NCI-H524 (cell line): ENCODE measurements at places on chromosomes 5 and 9.

DNA sequence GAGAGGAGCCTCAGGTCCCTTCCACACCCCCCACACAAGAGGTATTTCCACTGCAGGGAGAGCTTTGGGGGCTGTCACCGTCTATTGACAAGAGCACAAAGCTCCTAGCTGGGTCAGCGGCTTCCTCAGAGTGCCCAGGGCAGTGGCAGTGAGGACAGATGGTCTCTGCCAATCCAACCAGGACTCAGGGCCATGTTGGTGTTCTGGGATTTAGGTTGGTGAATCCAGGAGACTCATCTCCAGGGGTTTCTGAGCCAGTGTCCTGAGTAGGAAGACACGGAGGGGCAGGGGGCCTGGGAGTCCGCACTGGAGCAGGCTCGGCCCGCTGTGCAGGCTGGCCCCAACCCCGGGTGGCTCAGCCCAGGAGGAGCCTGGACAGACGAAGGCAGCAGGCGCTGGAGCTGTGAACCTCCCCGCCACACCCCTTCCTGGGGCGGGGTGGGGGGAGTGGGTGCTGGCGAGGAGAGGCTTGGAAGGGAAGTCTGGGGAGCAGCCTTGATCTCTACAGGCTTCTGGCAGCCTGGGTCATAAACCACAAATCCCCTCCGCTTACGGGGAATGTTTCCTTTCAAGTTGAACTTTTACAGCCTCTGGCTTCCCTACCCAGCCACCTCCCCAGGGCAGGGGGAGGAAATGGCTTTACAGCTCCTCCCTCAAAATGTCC lies 19.6 kb downstream of the CRB2 start:
- DNase-seq, result no peak

DNA sequence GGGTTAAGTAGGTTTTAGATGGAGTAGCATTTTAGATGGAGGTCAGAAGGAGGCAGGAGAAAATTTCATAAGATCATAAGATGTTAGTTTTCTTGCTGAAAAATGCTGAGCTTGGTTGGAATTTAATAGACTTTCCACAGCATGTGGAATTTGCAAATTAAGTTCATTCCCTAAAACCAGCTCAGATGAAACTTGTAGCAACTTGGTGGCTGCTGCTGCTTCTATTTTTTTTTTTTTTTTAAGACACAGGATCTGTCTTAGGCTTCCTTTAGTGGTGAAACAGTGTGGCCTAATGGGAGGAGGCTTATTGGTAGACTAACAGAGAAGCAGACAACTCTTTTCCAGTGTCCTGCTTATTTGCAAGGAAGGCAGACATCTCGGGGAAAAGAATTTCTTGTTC lies 154.5 kb downstream of the AOPEP start:
- no peak for DNase-seq

- DNase-seq, result no peak
Measured at GRCh38 chr9:135976531-135976930, 15.4 kb upstream of the UBAC1 start.

- DNase-seq, result no peak
Measured at GRCh38 chr5:129903466-129904101, 681 bp upstream of the CHSY3 start.

DNA sequence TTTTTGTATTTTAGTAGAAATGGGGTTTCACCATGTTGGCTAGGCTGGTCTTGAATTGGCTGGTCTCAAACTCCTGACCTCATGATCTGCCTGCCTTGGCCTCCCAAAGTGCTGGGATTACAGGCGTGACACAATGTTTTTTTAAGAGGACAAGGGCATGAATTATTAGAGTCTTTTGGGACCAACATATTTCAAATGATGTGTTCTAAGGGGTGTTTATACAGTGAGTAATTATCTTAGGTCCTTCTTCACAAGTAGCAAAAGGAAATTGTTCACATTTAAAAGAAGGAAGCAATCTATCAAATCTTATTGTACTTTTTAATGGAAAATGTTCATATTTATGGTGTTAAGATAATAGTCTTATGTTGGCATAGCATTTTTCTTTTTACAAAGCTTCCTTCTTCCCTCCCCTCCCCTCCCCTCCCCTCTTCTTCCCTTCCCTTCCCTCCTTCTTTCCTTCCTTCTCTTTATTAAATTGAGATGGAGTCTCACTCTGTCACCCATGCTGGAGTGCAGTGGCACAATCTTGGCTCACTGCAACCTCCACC lies 6.7 kb downstream of the GNG10 start:
- DNase-seq, result no peak

GRCh38 chr9:129964901-129965734 lies 77.9 kb downstream of the FNBP1 start:
- no peak for DNase-seq

GRCh38 chr5:191036-191948 lies at the start of gene LRRC14B:
Gene LRRC14B, plus strand, starts transcription at chr5:191495. Its CDS starts 44 bp downstream, at chr5:191539.
- DNase-seq, result no peak
